Activated naive CD8-positive, alpha-beta T cell treated with anti-CD3 and anti-CD28 coated beads, Interleukin-2, amount 10 ng/mL, durations not matched to agents 7 days and 5 days (primary cell): ENCODE measurements at places on chromosomes 7 and 10.

DNA sequence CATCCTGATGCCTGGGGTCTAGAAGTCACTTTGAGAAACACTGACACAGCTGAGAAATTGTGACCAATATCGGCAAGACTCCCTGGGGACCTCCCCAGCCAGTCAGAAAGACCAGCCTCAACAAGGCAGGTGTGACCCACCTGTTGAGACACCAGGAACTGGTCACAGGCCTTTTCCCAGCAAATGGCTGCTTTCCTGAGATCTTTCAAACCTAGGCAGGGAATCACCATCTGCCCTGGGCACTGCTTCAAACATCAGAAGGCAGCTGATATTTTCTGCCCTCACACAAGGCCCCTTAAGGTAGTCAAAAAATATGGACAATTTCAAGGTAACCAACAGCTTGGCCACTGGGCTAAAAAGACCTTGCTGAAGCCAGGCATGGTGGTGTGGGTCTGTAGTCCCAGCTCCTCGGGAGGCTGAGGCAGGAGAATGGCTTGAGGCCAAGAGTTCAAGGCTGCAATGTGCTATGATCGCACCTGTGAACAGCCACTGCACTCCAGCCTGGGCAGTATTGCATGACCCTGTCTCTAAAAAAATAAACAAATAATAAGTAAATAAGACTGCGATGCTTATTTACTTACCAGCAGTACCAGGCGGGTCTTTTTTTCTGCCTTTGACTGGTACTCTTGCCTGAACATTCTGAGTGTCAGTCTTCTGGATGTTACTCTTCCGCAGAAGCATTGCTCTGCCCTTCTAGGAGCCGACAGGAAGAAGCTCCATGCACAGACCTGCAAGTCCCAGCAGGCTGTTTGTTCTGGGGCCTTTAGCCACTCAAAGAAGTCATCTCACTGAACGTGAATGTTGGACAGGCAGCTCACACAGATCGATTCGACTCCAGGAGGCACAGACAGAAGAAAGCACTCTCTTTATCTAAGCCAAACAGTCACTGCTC is 59.7 kb downstream of the SORBS1 start:
- no peak for DNase-seq

DNA sequence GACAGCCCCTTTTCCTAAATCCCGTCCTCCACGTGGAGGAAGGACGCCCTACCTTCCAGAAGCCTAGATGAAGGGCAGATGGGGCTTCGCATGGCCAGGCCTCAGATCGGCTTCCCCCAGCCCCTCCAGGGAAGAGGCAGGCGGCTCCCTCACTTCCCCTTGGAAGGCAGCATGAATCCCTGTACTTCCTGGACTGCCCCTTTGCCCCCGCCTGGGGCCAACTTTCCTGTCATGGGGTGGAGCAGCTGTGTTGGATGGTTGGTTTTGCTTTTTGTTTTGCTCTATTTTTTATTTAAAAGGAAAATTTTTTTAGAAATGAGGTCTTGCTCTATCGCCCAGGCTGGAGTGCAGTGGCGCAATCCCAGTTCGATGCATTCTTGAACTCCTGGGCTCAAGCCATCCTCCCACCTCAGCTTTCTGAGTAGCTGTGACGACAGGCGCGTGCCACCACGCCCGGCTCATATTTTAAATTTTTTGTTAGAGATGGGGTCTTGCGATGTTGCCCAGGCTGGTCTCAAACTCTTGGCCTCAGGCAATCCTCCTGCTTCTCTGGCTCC is 27.2 kb downstream of the GTF2IRD1 start:
- DNase-seq, result no peak

- DNase-seq, result no peak
Observed at GRCh38 chr10:88730864-88731263, 24.8 kb downstream of the LIPK start.

DNA sequence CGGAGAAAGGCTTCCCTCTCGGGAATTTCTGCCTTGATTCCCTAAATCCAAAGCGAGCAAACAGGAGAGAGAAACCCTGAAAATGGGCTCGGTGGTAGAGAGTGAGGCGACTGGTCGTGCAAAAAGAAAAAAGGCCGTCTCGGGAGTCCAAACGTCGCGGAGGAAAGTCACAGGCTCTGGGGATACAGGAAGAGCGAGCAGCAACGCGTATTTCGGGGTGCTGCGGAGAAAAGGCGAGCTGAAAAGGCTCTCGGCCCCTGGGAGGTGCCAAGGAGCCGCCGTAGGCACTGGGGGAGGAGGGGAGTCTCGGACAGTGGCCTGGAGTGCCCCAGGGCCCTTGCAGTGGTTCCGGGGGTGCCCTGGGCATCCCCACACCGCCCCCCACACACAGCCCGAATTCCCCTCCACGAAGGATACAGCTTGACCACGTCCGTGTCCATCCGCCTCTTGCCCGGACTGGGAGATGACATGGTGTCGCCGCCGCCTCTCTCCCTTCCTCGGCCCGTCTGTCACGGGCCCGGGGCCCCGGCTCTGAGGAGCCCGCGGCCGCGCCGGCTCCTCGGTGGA is 591 bp downstream of the UBE2H start:
- peak; percentile 69 for DNase-seq
